Pulmonary artery endothelial cell (primary cell): ENCODE measurements at places on chromosomes 13 and 19. TPM values are rescaled to one million over a fixed set of nuclear protein-coding genes. Genes with fewer than 3 reads are reported as not detected.

Gene MBD3L2
- not detected in 2 replicates for total RNA-seq

Gene ZNF836
- 5.3 and 6.8 TPM in 2 replicates for total RNA-seq

Gene ZNF69
- 1.1 and 11.1 TPM in 2 replicates for total RNA-seq

Gene HPN
- 0.04 TPM in 1 of 2 replicates, not detected in the other for total RNA-seq

Gene CTXN1
- total RNA-seq, result 3.1 and 8.2 TPM in 2 replicates

Gene JSRP1
- 0.07 and 0.39 TPM in 2 replicates for total RNA-seq

Gene ZNF382
- total RNA-seq, result 6.5 and 9.1 TPM in 2 replicates
